ENCODE measurements at places on chromosomes 16 and 17. TPM values are rescaled to one million over a fixed set of nuclear protein-coding genes. Genes with fewer than 3 reads are reported as not detected.

- DNase-seq = no peak
Measured at GRCh38 chr17:5043524-5043923, 8.3 kb upstream of the SLC52A1 start.

CACNG3 gene
- total RNA-seq = not detected

CD2BP2 gene
- 34.0 TPM for total RNA-seq

TP53TG3B gene
- total RNA-seq = not detected

KRTAP9-8 gene
- total RNA-seq = not detected

DNA sequence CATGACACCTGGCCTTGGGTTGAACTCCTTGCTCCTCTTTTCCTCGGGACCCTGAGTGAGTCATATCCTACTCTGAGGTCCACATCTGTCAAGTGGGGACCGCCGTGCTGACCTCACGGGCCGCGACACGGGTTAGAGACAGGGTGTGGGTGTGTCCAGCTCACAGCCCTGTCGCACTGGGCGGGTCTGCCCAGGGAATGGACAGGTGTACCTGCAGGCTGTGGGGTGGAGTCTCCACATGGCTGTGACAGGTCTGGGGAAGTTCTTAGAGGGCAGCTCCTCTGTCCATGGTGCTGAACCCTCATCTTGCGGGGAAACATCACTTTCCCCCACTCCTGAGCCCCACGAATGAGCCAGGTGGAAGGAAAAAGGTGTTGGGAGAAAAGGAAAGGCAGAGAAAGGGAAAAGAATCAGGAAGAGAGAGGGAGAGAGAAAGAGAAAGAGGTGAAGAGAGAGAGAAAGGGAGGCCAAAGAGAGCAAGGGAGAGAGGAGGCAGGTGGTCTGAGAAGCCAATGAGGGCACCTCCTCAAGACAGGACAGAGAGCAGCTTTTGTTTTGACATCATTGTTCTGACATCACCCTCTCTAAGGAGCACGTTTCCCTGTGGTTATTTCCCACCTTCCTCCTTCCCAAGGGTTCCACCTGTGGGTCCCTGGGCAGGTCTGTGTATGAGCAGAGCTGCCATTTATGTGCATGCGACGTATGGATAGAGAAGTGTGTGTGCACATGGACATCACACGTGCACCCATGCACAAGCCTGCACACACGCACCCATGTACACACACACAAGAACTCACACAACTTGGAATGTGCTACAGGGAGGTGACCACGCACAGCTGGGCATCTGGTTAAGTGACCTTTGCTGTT, 32.6 kb upstream of the CBFA2T3 start:
- peak; percentile 45 for DNase-seq

DNA sequence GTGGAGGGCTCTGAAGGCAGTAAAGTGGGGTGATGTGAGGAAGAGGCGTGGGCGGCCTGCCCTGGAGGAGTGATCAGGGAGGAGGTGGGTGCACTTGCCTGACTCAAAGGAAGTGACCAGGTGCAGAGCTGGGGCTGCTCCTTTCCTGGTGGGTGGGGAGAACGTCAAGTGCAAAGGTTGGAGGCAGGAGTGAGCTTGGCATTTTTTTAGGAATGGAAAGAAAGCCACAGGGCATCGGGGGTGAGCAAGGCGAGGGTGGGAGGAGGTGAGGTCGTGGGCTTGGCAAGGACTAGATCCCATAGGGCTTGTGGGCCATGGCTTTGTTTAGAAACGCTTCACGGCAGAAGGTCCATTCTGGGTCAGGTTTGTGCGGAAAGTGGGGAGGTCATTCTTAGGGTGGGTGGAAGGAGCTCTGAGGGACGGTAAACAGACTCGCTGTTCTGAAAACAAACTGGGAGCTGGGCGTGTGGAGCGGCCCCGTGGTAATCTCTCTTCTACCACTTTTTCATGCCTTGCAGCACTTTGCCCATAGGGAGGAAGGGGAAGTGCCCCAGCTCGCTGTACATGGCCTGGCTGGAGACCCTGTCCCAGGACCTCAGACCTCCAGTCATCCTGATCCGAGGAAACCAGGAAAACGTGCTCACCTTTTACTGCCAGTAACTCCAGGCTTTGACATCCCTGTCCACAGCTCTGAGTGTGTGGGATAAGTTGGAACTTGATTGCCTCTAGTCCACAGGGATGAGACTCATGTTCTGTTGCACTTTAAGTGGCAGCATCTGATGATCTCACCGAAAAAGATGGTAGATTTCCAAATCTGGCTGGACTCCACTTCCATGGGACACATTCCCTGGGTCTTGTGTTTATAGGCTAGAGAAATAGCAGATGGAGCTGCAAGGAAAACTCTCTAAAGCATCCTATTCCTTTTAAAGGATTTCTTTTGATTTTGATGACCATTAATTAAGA, 18.9 kb upstream of the HERPUD1 start:
- DNase-seq = peak; percentile 51

DNA sequence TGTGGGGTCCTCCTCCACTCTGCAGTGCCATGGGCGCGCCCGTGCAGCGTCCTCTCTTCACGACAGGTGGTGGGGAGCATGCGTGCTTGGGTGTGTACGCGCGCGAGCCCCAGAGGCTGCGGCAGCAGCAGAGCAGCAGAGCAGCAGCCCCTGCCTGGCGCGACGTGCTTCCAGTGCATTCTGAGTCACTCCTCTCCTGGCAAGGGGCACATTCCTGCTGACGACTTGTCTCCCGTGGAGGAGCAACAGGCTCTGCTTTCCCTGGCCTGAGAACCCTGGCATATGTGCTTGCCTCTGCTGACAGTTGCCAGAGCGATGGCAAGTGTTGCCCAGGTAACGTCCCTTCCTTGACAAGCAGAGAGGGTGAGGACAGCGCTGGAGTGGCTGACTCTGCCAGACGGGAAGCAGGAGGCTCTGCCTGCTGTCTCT, 133.8 kb upstream of the PLCG2 start:
- DNase-seq = peak; percentile 85

GRCh38 chr17:62716834-62717588, 89.5 kb downstream of the MRC2 start:
- no peak for DNase-seq

GRCh38 chr16:77647726-77648125, 74.6 kb upstream of the NUDT7 start:
- no peak for DNase-seq

MT1M gene
- total RNA-seq = 2.4 TPM

GRCh38 chr17:34255381-34255732, 272 bp downstream of the CCL2 start:
- DNase-seq = no peak

DNA sequence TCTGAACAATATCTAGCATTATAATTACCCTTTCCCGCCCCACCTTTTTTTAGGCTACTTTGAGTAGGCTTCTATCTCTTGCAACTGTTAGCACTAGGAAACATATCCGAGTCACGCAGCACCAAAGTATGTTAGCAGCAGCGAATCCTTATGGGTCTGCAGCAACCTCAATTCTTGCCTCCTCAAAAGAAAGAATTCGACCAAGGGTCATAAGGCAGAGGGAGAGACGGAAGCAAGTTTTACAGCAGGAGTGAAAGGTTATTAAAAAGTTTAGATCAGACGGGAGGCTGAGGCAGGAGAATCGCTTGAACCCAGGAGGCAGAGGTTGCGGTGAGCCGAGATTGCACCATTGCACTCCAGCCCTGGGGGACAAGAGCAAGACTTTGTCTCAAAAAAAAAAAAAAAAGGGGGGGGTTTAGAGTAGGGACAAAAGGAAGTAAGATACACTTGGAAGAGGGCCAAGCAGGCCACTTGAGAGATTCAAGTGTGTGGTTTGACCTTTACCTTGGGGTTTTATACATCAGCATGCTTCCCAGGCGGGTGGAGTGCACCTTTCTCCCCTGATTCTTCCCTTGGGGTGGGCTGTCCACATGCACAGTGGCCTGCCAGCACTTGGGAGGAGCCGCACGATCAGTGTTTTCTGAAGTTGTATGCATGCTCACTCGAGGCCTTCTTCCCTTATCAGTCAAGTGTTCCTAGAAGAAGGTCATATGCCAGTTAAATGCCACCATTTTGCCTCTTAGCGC, 67.7 kb downstream of the HLF start:
- DNase-seq = no peak

CACNB1 gene
- 151 TPM for total RNA-seq

- DNase-seq = peak; percentile 72
Measured at GRCh38 chr17:60079401-60080243, 901 bp upstream of the HEATR6 start.

All from muscle of leg (tissue), 16 donors.